ENCODE measurements at places on chromosomes 7 and 10. TPM values are rescaled to one million over a fixed set of nuclear protein-coding genes. Genes with fewer than 3 reads are reported as not detected.

DNA sequence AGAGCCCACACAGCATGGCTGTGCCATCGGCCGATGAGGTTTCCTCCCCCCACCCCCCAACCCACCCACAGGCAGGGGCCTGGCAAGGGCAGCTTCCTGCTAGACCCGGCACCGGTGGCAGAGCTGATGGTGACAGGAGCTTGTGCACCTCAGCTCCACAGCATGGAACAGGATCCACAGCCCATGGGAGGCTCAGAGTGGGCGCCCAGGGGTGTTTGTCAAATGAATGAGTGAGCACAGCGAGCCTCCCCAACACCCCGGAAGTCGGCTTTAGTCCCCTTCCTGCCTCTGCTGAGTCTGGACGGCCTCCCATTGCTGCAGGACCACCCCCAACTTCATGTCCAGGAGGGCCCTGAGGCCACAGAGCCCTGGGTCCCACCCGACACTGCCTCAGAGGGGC lies 68.9 kb downstream of the PDGFA start:
- H3K27ac ChIP-seq: no peak overlapping the region
- H3K4me1 ChIP-seq: peaks cover 23% of the 10 kb centered on the region
- no peak for DNase-seq
- no peak overlapping the region for H3K4me3 ChIP-seq

CUL2 gene
- total RNA-seq: 32.0 TPM

COL17A1 gene
- 1.1 TPM for total RNA-seq

DNA sequence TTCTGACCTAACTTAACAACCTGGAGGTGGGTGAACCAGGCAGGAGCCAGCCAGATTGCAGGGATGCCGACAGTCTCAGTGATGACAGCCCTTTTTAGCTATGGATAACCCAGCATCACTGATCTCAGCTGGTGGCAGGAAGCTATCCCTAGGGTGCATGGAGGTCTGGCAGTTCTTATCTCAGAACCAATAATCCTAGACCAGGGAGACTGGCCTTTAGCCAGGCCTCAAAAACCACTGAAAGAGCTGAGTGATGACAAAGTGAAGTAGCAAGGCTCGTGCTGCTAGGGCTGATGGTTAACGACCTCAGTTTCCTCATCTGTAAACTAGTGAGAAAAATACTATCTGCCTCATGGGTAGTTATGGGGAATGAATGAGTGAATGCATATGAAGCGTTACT lies 112.5 kb downstream of the RALA start:
- H3K4me3 ChIP-seq: peak overlapping the region; percentile 42
- H3K4me1 ChIP-seq: peaks cover 30% of the 10 kb centered on the region
- no peak overlapping the region for H3K27ac ChIP-seq
- DNase-seq: no peak
- peaks cover 22% of the 10 kb centered on the region for H3K27me3 ChIP-seq

- peaks cover 22% of the 10 kb centered on the region for H3K36me3 ChIP-seq
- peak overlapping the region; percentile 38 for H3K4me3 ChIP-seq
- H3K4me1 ChIP-seq: peaks cover 16% of the 10 kb centered on the region
- peaks cover 17% of the 10 kb centered on the region for H3K27me3 ChIP-seq
- DNase-seq: no peak
Measured at GRCh38 chr7:3117081-3117480, 73.4 kb upstream of the CARD11 start.

DNA sequence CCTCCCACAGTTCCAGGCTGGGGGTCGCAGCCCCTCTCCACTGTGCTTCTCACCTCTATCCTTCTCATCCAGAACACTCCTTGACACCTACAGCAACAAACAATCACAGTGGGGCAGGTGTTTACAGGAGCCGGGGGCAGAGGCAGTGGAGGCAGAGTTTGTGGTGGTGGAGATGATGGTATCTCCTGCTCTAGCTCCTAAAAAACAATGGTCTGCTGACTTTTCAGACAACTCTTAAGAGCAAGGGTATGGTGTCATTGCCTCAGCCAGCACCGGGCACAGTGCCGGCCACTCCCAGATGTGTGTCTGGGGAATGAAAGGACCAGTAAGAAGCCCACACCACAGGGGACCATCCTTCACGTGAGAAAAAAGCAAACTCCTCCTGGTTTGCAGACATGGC lies 36.3 kb upstream of the ANTXRL start:
- no peak for DNase-seq
- no peaks in the 10 kb centered on the region for H3K4me1 ChIP-seq
- H3K4me3 ChIP-seq: no peak overlapping the region
- no peaks in the 10 kb centered on the region for H3K27me3 ChIP-seq

GRCh38 chr10:52316500-52316899 lies 2.4 kb downstream of the DKK1 start:
- no peak overlapping the region for H3K27ac ChIP-seq
- peaks cover 14% of the 10 kb centered on the region for H3K4me1 ChIP-seq
- H3K4me3 ChIP-seq: no peak overlapping the region
- DNase-seq: no peak
- no peaks in the 10 kb centered on the region for H3K36me3 ChIP-seq

DNA sequence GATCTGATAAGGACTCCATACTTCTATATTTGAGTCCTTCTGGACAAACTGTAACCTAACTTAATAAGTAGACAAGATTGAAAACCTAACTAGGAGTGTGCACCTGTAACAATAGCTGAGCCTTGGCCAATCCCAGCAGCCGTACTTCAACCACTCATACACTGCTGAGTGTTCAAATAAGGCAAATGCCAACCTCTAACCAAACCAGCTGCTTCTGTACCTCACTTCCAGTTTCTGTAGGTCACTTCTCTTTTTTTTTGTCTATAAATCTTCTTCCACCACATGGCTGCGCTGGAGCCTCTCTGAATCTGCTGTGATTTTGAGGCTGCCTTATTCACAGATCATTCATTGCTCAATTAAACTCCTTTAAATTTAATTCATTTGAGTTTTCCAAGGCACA lies 753.2 kb downstream of the DNAJB9 start:
- no peak overlapping the region for H3K4me3 ChIP-seq
- H3K27me3 ChIP-seq: no peaks in the 10 kb centered on the region
- DNase-seq: no peak
- no peak overlapping the region for H3K27ac ChIP-seq

DNA sequence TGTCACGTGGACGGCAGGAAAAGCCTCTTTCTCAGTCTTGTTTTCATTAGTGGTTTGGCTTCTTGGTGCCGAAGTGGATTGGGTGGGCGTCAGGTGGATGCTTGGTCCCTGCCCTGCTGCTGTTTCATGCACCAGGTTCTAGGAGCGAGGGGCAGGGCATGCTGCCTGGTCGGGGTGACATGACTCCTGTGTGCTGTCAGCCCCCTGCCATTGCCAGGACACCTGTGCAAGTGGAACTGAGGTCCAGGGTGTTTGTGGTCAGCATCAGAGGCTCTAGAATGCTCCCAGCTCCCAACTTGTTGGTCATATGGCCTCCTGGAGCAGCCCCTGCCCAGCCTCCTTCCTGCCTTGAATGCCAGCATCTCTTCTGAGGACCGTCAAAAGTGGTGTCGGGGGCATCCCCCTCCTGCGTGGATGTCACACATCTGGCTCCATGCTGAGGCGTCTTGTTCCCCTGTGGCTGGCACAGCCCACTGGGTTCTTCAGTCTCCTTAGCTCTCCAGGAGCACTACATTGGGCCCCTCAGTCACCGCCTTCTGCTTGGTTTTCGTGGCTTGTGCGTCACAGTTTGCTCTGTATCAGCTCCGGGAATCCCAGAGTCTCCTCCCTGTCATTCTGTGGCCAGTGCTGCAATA lies 24.8 kb downstream of the ADCY1 start:
- peaks cover 3% of the 10 kb centered on the region for H3K36me3 ChIP-seq
- DNase-seq: no peak
- H3K27me3 ChIP-seq: no peaks in the 10 kb centered on the region

GSTK1 gene
- 37.7 TPM for total RNA-seq

DNA sequence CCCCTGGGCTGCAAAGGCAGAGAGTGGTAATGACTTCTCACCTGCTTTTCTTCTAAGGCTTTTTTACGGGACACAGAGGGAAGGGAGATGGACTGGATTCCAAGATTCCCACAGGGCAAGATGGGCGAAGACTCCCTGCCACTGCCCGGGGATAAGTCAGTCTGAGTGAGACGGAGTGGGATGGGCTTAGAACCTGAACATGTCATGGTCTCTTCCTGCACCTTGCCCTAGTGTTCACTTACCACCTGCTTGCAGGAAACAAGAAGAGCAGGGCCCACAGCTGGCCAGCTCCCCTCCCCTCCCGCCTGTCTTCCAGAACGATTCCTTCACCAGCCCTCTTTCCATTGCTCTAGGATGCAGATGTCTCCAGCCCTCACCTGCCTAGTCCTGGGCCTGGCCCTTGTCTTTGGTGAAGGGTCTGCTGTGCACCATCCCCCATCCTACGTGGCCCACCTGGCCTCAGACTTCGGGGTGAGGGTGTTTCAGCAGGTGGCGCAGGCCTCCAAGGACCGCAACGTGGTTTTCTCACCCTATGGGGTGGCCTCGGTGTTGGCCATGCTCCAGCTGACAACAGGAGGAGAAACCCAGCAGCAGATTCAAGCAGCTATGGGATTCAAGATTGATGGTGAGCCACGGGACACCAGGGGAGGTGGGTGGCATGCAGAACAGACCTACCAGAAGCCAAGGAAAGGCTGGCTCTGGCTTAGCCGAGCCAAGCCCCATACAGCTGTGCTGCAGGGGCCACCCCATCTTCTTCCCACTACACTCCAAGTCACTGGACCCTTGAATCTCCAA lies 1.3 kb downstream of the SERPINE1 start:
- H3K4me1 ChIP-seq: peaks cover 26% of the 10 kb centered on the region
- no peak overlapping the region for H3K27ac ChIP-seq
- H3K4me3 ChIP-seq: no peak overlapping the region
- peaks cover 5% of the 10 kb centered on the region for H3K36me3 ChIP-seq

DNA sequence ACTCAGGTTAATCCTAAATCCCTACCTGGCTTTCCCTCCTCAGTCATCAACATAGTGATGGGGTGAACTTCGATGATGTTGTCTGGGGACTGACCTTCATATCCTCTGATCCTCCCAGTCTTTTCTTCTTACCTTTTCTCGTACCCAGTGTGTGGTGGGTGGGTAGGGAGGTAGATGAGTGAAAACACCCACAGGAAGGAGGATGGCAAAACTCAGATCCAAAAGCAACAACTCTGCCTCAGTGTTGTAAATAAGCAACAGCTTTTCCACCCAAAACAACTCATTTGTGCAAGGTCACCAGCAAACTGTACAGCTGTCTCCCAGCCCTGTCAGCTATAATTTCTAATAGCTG lies 38.6 kb downstream of the VOPP1 start:
- H3K4me1 ChIP-seq: peaks cover 76% of the 10 kb centered on the region
- no peak overlapping the region for H3K4me3 ChIP-seq
- H3K36me3 ChIP-seq: no peaks in the 10 kb centered on the region

DNA sequence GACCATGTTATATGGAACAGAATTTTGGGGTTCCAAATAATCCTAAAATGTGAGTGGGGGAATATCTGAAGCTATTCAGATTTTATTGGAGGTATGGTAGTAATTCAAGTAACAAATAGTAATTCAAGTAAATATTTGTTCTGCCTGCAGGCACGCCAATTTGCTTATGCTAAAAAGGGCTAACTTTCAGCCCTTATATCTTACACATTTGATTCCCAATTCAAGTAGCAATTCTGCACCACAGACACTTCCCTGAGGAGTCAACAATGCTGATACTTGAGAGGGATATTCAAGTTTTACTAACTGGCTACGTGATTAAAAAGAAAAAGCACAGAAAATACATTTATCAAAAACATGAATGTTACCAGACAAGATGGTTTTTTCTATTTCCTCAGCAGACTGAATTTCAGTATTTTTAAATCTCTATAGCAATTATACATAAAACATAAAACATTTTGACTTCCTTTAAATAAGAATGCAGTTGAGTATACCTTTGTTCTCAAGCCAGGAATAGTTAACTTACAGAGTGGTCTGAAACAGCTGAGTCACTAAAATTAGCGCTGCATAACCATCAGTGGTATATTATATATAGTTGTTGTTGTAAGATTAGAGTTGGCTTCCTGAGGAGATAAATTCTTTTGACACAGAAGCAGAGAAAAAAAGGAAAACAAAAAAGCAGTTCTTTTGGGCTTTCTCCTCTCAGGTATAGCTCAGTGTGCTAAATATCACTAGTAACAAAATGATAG lies 33.9 kb downstream of the MTPN start:
- H3K4me1 ChIP-seq: peaks cover 44% of the 10 kb centered on the region
- H3K27me3 ChIP-seq: no peaks in the 10 kb centered on the region

- DNase-seq: peak; percentile 29
- H3K4me1 ChIP-seq: no peaks in the 10 kb centered on the region
- no peak overlapping the region for H3K27ac ChIP-seq
- peaks cover 14% of the 10 kb centered on the region for H3K36me3 ChIP-seq
Measured at GRCh38 chr7:6576024-6576866, 1.0 kb upstream of the ZDHHC4 start.

DNA sequence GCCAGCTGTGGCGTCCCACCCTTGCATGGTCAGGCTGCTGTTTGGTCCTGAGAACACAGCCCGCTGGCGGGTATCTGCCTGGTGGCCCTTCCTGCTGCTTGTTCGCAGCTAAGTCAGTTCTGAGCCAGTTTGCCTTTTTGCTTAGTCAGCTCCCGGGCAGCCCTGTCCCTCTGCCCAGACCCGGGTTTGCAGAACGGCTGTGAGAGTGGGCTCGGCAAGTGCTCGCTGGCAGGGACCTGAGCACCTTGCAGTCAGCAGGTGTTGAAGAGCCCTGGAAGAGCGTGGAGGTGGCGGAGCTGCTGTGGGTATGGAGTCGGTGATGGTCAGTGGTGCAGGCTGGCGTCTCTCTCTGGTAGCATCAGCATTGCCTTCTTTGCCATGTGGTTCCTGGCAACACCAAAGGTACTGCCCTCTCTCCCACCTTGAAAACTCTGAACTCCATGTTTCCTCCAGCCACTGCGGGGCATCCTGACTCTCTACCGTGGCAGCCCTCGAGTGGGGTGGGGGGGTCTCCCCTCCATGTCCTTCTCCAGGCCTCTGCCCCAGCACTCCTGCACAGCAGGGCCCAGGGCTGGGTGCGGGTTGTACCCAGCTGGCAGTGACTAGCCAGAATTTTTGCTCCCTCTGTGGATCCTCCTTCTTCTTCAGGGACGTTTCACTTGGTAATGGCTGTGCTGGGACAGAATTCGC lies 4.6 kb downstream of the INPP5A start:
- H3K27ac ChIP-seq: no peak overlapping the region
- H3K27me3 ChIP-seq: peaks cover 10% of the 10 kb centered on the region
- peak; percentile 16 for DNase-seq
- H3K4me3 ChIP-seq: no peak overlapping the region
- H3K36me3 ChIP-seq: no peaks in the 10 kb centered on the region

DNA sequence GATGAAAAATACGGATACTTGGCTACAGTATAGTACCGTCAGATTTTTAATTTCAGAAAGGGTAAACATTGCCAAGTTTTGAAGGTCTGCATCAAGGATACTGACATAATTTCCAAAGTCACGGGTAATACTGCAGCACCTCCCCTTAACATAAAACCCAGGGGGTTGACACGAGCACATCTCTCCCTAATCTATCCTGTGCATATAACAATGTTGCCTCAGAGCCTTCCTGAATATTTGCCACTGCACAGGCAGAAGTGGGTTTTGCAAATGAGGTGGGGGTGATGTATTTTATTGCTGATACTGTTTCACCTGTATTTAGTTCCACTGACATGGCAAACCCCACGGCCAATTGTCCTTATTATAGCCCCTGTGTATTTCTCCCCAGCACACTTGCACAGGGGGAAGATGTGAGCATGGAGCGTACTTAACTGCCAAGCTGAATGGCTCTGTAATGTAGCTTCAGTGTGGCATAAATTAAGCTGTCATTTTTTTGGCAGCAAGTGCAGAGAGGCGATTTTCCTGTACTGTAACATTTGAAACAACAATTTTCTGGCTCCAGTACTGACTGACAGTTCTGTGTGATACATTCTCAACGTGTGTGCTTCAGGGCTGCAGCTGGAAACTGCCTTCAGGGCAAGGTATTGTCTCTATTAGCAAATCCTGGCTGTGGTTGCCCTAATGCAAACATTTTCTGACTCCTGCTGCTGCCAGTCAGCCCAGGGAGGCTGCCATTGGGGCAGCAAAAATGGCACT lies 299.6 kb upstream of the SP4 start:
- peaks cover 26% of the 10 kb centered on the region for H3K27me3 ChIP-seq
- no peaks in the 10 kb centered on the region for H3K36me3 ChIP-seq
- H3K27ac ChIP-seq: no peak overlapping the region
- H3K4me3 ChIP-seq: no peak overlapping the region
- peaks cover 57% of the 10 kb centered on the region for H3K4me1 ChIP-seq
- DNase-seq: no peak

Measured in WTC11 (cell line).